Stimulated activated CD4-positive, alpha-beta T cell treated with anti-CD3 and anti-CD28 coated beads, TNF-alpha, amount 100 ng/mL, for 1 hour (primary cell): ENCODE measurements at places on chromosomes 13 and 19.

DNA sequence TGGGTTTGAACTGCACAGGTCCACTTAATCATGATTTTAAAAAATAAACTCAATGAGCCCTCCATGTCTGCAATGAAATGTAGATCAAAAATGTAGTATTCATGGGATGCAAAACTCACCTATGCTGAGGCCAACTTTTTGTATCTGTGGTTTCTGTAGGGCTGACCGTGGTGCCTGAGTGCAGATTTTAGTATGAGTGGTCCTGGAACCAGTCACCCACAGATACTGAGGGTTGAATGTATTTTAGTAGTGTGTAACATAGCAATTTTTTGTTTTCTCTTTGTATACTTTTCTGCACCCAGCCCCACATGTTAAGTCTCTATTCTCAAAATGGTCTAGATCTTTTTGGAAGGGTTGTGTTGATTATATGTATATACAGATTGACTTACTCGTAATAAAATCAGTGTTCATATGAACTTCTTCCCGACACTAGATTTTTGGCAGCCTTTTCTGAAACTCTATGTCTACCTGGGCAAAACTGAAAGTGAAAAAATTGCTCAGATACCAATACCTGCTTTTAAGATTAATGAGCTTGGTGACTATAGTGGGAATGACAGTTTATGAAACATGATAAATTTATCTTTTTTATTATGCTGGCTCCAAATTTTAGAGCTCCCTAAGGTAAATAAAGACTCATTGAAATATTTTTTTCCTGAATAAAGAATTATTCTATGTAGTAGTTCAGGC, 51.6 kb downstream of the DNAJC15 start:
- DNase-seq: no peak

GRCh38 chr13:101258071-101258470, 158.2 kb downstream of the NALCN start:
- no peak for DNase-seq

DNA sequence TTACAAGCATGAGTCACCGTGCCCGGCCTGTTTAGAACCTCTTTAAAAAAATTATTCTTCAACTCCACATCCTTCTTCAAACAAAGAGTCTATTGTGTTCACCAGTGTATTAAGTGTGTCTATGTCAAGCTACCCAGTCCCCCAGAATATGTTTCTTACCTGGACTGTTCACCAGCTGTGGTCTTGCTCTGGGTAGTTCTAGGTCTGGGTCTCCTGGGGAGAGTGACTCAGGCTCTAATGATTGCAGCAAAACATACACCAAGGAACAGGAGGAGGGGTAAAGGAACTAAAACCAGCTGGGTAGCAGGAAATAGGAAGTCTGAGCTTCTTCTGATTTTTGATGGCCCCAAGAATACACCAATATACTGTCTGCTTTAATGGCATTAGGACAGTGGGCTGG, at the start of gene FPR1:
TSS of gene FPR1 (minus strand) at position 224 of the 400 bp plus-strand sequence. CDS start 4,884 bp downstream, outside the sequence.
- no peak for DNase-seq

GRCh38 chr19:18089726-18090125, 3.0 kb upstream of the IL12RB1 start:
- DNase-seq: no peak

GRCh38 chr13:53004573-53004972, 24.0 kb upstream of the OLFM4 start:
- no peak for DNase-seq

DNA sequence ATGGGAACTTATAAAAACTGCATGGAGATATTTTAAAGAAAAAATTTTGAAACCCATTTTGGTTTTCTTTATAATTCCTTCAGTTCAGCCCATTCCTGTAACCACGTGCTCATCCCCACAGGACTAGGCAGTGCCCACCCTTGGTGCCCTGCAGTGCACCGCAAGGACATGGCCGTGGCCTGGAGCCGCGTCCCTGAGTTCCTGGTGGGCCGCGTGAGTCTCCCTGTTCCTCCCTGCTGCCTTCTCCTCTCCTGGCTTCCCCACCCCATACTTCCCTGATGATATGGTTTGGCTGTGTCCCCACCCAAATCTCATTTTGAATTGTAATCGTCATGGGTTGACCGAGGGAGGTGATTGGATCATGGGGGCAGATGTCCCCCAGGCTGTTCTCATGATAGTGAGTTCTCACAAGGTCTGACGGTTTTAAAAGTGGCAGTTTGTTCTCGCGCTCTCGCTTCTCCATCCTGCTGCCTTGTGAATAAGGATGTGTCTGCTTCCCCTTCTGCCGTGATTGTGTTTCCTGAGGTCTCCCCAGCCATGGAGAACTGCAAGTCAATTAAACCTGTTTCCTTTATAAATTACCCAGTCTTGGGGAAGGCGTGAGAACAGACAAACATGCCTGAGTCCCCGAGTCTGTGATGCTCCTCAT, 31.6 kb upstream of the TFDP1 start:
- no peak for DNase-seq

DNA sequence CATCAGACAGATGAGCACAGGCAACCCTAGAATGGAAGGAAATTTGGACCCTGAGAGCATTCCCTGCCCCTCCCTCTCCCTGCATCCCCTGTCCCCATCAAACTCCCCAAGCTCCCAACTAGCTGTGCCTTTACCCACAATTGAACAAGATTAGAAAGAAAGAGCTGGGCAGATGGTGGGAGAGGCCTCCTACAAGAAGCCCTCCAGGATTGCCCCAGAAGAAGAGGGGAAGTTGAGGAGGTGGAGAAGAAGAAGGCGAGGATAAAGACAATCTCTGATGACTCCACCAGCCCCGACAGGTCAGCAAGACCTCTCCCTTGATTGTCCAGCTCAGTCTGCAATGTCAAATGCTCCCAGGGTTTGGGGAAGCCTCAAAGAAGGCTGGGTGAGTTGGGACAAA, 11.9 kb downstream of the UNC13A start:
- no peak for DNase-seq

GRCh38 chr13:50195045-50195444, 179.8 kb downstream of the KCNRG start:
- no peak for DNase-seq

DNA sequence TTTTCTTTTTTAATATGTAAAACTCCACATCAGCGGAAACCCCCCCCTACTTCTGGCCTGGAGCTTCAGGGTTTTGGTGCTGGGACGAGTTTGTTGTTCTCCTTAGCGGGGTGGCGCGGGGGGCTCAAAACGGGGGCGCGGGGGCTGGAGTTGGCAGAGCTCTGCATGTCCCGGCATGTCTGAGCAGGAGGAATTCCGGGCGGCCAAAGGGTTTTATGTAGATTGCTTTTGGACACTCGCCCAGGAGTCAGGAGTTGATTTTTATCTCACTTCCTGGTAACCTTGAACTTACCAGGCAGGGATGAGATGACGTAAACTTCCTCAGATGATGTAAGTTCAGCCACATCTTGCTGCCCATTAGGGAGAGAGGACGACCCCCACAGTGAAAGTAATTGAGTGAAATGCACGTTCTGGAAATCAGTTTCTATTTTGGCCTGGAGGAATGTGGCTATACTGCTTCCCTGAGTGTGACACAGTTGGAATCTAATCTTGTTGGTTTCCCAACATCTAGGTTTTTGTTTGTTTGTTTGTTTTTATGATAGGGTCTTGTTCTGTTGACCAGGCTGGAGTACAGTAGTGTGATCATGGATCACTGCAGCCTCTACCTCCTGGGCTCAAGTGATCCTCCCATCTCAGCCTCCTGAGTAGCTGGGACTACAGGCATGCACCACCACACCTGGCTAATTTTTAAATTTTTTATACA, 21.0 kb upstream of the GDF15 start:
- no peak for DNase-seq

GRCh38 chr13:82661126-82661525, 1221.1 kb downstream of the SLITRK1 start:
- no peak for DNase-seq

- DNase-seq: no peak
Observed at GRCh38 chr13:29227576-29227975, 367.9 kb downstream of the SLC7A1 start.

GRCh38 chr19:14063105-14063504, 1.2 kb upstream of the PALM3 start:
- no peak for DNase-seq

- DNase-seq: no peak
Observed at GRCh38 chr19:10660346-10660745, 6.2 kb downstream of the ILF3 start.

DNA sequence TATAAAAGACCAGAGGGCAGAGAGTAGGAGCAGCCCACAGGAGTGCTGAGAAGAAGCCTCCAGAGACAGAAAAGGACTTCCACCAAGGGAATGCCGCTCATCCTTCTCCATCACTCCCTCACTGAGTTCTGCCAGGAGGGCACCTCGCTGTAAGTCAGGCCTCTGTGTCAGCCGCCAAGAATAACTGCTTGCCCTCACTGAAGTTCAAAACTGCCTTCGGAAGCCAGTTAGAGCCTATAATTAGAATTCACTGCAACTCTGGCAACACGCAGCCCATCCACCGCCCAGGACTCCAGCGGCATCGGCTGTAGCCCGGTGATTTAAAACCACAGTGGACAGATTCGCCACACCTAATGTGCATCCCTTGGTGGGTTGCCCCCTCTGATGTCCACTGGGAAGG, 281.8 kb upstream of the ZNF507 start:
- DNase-seq: no peak

DNA sequence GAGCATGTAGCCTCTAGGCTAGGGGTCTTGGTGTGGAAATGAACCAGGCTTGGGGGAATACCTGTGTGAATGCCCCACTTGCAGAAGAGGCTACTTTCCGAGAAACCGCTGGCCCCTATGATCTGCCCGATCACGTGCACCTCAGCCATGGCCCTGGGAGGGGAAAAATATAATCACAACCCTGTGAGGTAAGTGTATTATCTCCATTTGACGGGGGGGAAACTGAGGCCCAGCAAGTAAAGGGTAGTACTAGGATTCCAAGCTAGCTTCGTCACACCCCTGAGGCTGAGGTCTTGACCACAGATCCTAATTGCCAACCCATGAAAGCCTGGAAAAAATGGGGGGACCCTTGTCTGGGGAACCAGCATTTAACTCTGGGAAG, 587 bp downstream of the B9D2 start:
- DNase-seq: no peak

- DNase-seq: no peak
Observed at GRCh38 chr19:8600816-8601215, 9.7 kb downstream of the ADAMTS10 start.

GRCh38 chr13:47114030-47114429, 217.2 kb upstream of the HTR2A start:
- DNase-seq: no peak
